HuH-7 (cell line): ENCODE measurements at places on chromosomes 16 and 17.
A peak's percentile ranks its signal among the peaks of the same experiment; 100 is the strongest.

DNA sequence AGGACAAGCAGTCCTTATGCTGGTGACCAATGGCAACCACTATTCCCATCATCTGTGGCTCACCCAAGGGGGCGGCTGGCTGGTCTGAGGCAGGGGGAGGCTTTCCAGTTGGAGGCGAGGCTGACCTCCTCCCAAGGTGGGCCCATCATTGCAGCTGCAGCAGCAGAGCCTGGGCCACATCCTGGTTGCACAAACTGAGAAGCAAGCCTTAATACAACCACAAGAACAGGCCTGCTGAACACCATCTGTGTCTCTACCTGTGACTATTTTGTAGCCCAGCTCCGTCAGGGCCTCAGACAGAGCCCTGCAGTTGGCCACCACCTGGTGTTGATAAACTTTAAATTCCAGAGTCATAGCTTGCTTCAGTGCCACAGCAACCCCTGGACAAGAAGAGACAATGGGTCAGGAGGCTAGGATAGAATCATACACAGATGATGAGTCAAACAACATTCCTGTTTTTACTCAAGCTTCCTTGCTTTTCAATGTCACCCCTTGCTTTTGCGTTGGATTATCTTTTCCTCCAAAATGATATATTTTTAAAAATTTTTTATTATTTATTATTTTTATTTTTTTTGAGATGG is 17.9 kb downstream of the SMCR8 start:
- no peak for DNase-seq

DNA sequence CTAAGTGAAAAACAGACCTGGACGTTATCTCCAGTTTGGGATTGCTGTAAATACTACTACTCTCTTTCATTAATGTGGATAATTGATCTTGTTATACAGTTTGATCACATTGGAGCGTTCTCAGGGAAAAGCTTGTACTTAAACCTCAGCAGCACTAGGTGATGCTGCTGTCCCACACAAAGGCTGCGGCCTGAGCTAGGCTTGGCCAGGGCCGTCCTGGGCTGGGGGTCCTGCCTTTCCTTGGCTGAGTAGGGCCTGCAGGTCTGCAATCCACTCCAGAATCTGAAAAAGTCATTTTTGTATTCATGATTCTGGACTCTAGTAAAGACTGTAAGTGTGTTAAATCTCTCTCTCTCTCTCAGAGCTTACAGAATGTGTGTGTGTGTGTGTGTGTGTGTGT is 23.7 kb upstream of the PMFBP1 start:
- DNase-seq, result peak; percentile 12

GRCh38 chr16:5072334-5073278 is 963 bp downstream of the ALG1 start:
- DNase-seq, result no peak

- no peak for DNase-seq
Observed at GRCh38 chr17:7756968-7757367, 39.4 kb downstream of the DNAH2 start.

DNA sequence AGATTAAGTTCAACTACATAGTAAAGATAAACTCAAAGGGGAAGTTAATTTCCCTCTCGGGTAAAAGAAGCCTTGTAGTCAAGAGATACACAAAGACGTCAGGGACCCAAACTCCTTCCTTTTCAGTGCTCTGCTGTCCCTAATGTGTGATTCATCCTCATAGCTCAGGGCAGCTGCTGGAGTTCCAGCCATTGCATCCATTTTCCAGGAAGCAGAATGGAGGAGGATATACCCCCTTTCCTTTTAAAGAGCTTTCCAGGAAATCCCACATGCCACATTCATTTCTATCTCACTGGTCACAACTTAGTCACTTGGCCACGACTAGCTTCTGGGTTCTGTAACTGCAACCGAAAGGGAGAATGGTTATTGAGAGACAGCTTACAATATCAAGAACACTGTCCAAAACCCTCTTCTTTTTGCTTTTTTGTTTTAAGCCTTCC is 95.3 kb downstream of the SOCS1 start:
- no peak for DNase-seq

GRCh38 chr16:73216932-73217331 is 169.0 kb upstream of the ZFHX3 start:
- DNase-seq, result no peak

GRCh38 chr16:3008690-3009037 is 4.1 kb upstream of the CLDN9 start:
- no peak for DNase-seq
